ENCODE measurements at places on chromosomes 12 and 14.

DNA sequence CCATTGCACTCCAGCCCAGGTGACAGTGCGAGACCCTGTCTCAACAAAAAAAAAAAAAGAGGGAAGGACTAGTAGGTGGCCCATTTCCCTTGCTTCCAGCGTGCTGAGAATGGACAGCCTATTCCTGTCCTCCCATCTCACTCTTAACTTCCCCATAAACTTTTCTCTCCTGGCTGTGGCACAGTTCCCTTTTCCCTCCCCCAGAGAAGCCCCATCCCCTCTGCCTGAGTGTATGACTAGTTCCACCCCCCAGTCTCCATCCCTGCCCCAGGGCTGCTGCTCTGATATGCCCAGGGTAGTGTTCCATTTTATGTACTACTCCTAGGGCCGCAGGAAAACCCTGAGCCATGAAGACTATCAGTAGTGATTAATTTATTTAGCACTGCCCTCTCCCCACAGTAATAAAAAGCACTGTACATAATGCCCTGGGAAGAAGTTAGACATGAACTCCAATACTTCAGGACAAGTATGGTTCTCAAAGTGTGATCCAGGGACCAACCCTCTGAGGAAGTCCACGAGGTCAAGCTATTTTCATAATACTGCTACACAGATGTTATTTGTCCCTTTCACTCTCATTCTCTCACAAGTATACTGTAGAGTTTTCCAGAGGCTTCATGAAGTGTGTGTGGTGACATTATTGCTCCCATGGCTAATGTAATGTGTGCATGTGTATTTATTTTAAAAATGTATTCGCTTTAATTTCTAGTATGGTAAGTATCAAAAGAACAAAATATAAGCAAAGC lies 11.5 kb upstream of the CHD4 start:
- peak; percentile 51 for DNase-seq

- DNase-seq, result no peak
These were observed 14.2 kb upstream of the RASSF3 start for GRCh38 chr12:64595863-64596793.

- DNase-seq, result no peak
These were observed 5.3 kb upstream of the HAUS4 start for GRCh38 chr14:22962061-22962676.

DNA sequence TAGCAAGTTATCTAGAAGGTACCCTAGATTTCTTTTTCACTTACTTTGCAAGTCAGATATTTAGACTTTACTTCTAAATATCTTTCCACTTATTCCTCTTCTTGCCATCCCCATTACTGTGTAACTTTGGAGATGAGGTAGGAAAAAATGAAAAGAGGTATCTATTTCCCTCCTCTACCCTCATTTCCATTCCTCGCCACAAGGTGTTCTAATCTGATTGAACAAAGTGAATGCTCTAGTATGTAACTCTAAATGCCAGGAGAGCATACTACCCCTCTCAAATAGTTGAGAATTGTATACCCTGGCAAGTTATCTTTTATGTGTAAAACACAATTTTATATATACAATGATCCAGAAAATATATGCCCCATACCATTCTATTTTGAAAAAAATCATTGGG lies 1.7 kb upstream of the LDHB start:
- DNase-seq, result peak; percentile 31

DNA sequence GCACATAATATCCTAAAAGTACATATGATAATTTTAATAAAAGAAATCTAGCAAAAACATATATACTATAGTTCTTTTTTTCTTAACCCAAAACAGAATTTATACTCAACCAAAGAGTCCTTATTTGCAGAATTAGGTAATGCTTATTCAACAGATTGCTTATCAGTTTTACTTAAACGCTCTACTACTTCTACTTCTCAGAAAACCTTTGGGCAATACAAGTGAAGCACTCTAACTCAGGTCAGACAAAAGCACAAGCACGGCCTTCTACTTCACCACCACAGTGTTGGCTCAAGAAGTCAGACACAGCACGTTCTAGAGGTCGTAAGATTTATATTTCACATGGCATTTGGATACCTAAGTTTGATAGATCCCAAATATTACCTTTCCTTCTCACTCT lies 29.2 kb downstream of the DICER1 start:
- peak; percentile 8 for DNase-seq

DNA sequence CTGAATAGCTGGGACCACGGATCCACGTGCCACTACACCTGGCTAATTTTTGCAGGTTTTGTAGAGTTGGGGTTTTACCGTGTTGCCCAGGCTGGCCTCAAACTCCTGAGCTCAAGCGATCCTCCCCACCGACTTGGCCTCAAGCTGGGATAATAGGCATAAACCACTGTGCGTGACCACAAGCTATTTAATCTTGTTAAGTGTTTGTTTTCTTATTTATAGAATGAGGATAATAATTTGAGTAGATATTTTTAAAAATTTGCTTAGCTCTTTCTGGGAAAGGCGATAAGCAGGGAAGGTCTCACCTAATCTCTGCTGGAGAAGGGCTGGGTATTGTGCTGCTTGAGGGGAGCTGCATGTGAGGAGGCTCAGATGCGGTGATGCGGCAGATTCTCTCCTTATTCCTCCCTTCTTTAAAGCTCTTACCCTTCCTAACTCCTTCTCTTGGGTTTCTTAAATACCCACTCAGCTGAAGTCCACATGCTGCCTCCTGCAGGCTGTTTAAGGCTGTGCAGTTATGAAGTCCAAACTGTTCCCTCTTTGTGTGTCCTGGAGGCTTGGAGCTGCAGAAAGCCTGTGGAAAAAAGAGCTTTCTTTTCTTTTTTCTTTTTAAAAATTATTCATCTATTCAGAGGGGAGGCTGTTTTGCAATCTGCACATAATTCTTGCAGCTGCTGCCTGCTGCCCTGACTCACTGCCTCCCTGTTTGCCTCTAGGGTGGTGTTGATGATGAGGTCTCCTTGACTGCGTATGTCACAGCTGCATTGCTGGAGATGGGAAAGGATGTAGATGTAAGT lies 37.9 kb downstream of the A2ML1 start:
- peak; percentile 75 for DNase-seq

DNA sequence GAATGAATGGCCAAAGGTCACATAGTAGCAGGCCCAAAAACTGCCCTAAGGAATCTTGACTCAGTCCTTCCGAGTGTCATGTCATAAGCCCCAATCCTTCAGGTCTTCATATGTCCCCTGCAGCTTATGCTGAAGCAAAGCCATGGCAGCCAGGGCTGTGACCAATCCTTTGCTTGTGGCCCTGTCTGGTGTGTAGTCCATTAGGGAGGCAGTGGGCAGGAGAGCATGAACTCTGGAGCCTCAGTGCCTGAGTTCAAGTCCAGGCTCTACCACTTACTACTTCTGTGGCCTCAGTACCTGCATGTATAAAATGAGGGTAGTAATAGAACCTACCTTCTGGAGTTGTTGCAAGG lies 20.3 kb downstream of the PLEKHG3 start:
- no peak for DNase-seq

- DNase-seq, result no peak
These were observed 111.2 kb upstream of the SLC38A2 start for GRCh38 chr12:46483572-46484395.

GRCh38 chr14:75643985-75644384 lies 16.7 kb downstream of the ERG28 start:
- no peak for DNase-seq

- DNase-seq, result peak; percentile 68
These were observed 50.9 kb upstream of the VASH1 start for GRCh38 chr14:76710056-76711010.

DNA sequence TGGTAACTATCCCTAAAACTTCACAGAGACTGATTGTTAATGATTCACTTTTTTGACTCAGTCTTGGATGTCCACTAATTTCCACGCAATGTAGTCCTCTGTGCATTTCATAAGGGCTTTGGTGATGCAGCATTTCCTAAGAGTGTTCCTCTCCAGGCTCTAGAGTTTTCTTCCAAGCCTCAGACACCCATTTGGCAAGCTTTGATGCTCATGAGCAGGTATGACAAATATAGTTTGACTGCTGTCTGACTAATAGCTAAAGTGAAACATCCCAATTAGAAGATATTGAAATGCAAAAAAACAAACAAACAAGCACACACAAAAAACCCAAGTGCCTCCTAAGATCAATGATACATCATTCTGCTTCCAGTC lies 1.5 kb upstream of the VAMP1 start:
- DNase-seq, result no peak

DNA sequence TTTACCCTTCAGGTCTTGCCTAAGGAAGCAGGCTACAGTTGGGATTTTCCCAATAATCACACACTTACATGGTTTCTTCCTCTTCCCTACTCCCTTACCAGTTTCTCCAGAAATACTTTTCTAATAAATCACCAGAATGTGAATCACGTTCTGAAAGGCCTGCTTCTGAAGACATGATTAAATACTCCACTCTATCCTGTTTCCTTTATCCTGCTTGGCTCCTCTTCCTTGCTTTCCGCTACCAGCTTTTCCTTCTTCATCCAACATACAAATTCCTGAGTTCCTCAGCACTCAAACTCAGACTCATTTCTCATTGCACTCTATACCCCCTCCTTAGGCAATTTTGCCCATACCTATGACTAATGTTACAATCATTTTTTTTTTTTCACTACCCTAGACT lies 118.3 kb downstream of the MGAT4C start:
- DNase-seq, result no peak

- peak; percentile 67 for DNase-seq
These were observed 8.9 kb downstream of the ISCA2 start for GRCh38 chr14:74502236-74503019.

- DNase-seq, result no peak
These were observed 4.2 kb upstream of the TMEM30B start for GRCh38 chr14:61285364-61285763.

DNA sequence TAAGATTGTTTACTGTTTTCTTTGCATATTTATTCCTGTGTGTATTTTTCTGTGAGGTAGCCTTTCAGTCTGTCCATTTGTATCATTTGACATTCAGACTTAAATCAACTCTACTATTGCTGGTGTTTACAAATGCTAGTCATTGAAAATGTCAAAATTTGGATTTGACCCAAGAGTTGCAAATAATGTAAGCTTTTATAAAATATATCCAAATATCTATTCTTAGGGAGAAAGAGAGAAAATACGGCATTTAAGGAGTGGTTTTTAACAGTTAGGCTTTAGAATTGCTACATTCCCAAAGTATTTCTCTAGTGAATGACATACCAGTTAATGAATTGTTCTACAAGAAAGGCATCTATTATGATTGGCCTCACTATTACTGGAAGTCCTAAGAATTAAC lies 37.9 kb downstream of the FRS2 start:
- no peak for DNase-seq

- peak; percentile 16 for DNase-seq
These were observed 74.3 kb upstream of the ARID2 start for GRCh38 chr12:45655186-45655585.

- no peak for DNase-seq
These were observed 133.3 kb downstream of the RMST start for GRCh38 chr12:97595936-97596335.

DNA sequence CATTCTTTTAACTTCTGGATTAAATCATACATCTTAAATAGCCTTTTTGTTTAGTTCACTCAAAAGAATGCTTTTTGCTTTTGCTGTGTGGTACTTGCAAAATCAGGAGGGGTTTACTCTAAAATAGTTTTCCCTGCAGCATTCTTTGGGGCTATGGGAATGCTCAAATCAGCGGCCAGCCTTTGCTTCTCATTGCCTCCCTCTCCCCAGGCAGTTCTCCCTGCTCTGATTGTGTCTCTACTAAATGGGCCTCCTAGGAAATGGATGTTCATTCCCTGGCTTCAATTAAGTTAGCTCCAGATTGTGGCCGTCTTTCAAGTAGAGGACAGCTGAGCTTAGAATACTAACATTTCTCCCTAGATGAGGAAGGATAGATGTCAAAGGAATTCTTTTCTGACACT lies 4.4 kb downstream of the TULP3 start:
- no peak for DNase-seq

DNA sequence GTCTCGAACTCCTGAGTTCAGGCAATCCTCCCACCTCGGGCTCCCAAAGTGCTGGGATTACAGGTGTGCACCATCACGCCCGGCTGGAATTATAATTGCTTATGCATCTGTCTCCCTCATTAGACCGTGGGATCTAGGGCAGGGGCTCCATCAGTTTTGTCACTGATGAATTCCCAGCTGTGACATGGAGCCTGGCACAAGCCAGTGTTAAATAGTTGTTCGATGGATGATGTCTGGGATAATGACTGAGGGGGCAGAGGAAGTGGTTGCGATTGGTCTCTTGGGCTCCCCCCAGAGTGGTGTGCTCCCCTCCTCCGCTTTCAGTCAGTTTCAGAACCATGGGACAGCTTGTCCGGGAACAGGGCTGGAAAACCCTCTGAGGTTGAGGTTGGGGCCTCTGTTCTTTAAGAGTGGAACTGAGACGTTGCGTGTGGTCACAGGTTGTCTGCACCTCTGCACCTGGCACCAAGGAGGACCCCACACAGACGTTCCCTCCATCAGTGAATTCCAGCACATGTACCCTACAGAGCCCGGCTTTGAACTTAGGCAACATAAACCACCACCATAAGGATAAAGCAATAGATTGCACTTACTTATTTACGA lies 30.8 kb upstream of the BATF start:
- DNase-seq, result no peak

GRCh38 chr12:92338671-92339070 lies 193.0 kb upstream of the BTG1 start:
- no peak for DNase-seq

GRCh38 chr12:98137278-98137677 lies 378.1 kb upstream of the TMPO start:
- no peak for DNase-seq

- DNase-seq, result no peak
These were observed 29.0 kb upstream of the SRGAP1 start for GRCh38 chr12:63815482-63815852.

DNA sequence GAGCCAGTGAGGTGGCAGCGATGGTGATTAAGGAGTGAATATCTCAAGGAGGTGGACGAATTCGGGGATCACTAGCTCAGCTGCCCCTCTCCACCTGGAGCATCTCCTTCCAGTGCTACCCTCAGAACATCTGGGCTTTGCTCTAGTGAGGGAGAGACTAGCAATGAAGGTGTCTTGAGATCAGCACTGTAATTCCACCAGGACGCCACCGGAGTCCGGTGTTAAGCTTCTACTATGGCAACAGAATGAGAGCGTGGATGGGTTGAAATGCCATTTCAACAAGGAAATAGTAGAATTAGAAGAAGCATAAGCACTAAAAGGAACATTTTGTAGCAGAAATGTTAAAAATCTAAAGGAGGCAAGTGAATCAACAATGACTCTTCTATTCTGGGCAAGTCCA lies 61.1 kb downstream of the NTF3 start:
- DNase-seq, result no peak

GRCh38 chr14:55133416-55133815 lies 4.4 kb downstream of the LGALS3 start:
- DNase-seq, result peak; percentile 55

DNA sequence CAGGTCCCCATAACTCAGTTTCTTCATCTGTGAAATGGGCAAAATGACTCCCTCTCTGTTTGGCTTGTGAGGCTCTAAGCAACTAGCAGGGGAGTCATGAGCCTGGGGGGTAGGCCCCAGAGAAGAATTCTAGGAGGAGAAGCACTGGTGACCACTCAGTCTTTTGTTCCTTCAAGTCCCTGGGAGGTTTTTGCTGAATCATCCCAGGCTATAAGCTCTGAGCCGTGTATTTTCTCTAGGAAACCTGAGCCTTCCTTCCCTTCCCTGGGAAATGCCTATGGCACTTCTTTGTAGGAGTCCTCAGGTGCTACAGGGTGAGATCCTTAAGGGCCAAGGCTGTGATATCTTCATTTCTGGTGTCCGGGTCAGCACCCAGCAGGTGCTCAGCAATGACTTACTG lies 4.5 kb downstream of the RPH3A start:
- no peak for DNase-seq

Measured in OCI-M1 (cell line).